ENCODE measurements at places on chromosomes 6 and 20.

DNA sequence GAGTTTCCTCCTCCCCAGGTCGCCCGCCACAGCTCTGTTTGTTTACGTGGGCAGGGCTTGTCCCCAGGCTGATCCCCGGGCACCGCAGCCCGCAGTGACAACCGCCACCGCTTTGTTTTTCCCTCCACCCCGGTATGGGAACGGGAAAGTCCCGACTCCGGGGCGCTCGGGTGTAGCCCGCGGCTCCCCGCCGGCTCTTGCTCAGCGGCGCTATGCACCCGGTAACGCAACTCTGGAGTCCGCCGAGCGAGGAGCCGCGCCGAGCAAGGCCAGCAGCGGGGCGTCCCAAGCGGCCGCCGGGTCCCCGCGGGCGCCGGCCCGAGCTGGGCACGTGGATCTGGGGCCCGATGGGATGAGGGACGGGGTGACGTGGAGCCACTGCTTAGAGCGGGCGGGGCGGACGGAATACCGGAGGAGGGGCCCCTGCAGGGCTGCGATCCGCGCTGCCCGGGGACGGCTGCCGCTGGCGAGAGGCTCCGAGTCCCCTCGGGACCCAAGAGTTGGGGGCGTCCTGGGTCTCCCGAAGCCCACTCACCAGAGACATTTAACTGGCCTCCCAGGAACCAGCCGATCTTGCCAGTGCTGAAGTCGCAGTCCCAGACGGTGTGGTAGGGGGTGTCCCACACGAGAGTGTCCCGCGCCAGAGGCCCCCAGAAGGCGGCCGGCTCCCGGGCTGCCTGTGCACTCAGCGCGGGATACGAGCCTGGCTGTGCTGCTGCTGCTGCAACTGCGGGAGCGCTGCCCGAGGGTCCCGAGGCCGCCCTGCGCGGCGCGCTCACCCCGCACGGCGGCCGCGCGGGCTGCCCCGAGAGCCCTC lies 497 bp downstream of the ACSS1 start:
- no peak for DNase-seq

- no peak for DNase-seq
Observed at GRCh38 chr6:76509397-76509796, 436.9 kb upstream of the IMPG1 start.

- DNase-seq, result no peak
Observed at GRCh38 chr20:54914995-54915394, 439.6 kb downstream of the DOK5 start.

DNA sequence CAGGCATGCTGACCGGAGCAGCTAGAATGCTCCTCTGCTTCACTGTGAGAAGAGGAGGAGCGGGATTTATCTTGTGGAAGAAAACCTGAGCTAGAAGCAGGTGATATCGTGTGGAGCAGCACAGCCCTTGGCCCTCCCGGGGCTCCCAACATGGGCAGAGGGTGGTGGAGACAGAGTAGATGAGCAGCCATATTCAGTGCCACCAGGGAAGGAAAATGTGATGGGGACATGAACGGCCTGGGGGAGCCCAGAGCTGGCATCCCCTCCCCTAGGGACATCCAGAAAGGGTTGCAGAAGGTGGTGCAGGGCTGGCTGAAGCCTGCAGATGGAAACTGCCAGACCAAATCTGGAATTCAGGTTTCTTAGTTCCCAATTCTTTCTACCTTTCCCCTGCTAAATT lies 24.9 kb upstream of the TBXT start:
- no peak for DNase-seq

DNA sequence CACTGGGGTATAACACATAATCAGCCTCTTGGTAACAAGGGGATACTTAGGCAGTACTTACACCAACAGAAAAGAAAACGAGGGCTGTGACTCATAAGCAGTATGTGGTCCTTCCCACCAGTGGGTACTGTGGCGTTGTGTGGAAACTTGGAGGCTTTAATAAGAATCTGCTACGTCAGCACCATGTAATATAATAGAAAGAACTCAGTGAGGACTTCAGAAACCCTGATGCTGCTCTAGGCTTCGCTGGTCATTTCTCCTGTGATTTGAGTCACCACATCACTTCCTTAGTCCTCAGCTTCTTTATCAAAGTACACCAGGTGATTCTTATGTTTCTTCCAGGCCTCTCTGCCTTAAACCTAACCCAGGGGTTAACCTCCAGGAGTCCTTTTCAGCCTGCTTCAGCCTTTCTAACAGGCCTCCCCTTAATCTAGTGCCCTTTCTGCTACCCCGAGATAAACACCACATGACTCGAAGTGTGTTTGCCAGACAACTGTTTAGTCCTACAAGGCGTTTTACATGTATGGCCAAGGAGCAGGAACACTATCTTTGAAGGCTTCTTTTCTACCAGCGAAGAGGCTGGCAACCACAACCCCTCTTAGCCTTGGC lies 68.5 kb downstream of the FYN start:
- no peak for DNase-seq

DNA sequence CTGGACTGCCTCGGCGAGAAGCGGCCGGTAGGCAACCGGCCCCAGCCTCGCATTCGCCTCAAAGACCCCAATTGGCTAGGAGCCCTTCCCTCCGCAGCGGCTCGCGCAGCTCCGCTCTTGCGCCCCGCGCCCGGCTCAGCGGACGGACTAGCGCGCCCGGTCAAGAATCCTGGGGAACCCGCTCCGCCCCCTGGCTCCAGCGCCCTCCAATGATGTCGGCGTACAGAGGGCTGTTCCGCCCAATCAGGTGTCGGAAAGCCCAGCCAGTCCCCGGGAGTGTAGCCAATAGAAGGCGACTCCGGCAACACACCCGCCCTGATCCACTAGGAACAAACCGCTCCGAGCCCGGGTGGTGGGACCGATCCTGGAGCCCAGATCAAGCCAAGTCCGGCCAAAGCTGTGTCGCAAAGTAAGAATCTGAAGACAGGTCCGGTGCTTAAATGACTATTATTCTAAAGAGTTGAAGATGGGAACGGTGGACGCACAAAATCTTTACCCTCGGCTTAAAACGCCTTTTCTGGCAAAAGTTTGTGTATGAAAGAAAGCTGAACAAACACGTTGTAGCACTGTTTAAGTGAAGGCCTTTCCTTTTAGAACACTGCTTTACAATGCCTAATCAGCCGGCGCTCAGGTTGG lies 132.2 kb downstream of the OGFRL1 start:
- no peak for DNase-seq

- DNase-seq, result no peak
Observed at GRCh38 chr20:44849703-44850102, 35.8 kb upstream of the YWHAB start.

- no peak for DNase-seq
Observed at GRCh38 chr6:141521440-141521839, 611.3 kb upstream of the GJE1 start.

GRCh38 chr20:53576586-53577318 lies 16.9 kb downstream of the ZNF217 start:
- DNase-seq, result no peak

- DNase-seq, result no peak
Observed at GRCh38 chr6:156865019-156865629, 87.9 kb downstream of the ARID1B start.

DNA sequence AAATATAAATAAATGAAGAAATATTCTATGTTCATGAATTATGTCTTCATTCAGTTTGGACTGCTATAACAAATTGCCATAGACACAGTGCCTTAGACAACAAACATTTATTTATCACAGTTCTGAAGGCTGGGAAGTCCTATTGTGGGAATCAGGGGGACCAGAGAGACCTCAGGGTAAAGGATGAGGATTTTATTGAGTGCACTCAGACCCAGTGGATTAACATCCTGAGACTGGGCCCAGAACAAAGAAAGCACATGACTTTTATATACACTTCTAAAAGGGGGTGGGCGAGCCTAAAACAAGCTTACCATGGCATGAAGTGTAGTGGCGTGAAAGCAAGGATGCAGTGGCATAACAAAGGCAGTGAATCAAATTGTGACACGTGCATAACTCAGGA lies 26.9 kb upstream of the CBLN4 start:
- DNase-seq, result no peak

DNA sequence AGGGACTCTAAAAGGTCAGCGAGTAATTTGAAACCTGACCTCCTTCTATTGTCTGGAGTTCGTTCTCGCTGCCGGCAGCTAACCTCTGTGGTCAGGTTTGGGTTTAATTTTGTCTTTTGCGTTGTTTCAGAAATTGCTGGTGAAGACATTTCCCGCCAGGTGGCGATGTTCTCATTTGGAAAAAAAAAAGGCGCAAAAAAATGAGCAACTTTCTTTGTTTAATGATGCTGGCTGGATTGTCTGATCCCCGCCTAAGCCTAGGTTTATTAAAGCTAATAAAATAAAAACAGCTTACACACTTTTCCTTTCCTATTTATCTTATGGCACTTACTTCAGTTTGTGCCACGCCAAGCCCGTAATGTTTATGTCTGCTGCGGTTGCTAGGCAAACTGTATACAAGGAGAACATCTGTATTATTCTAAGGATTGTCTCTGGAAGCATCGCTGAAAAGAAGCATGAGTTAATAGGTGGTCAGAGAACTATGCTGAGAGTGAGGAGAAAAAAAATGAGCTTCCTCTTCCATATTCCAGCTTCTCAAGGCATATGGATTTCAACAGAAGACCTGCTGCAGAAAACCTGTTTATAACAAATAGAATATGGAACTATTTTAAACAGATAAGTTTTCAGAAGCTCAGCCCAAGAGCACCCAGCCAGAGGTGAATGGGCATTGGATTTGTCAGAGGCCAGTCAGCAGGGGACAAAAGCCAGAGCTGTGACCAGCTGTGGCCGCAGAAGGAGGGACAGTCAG lies 205.7 kb downstream of the DOK5 start:
- DNase-seq, result peak; percentile 4

DNA sequence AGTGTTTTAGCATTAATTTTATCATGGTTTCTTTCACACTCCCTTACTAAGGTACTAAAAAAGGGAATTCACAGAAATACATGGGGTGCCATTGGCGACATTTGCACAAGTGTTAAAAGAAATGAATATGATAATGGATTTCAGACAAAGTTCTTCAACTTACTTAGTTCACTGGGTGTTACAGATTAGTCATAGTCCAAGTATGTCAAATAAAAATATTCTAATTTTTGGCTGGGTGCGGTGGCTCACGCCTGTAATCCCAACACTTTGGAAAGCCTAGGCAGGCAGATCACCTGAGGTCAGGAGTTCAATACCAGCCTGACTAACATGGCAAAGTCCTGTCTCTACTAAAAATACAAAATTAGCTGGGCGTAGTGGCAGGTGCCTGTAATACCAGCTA lies 286.1 kb upstream of the TFAP2D start:
- DNase-seq, result no peak

DNA sequence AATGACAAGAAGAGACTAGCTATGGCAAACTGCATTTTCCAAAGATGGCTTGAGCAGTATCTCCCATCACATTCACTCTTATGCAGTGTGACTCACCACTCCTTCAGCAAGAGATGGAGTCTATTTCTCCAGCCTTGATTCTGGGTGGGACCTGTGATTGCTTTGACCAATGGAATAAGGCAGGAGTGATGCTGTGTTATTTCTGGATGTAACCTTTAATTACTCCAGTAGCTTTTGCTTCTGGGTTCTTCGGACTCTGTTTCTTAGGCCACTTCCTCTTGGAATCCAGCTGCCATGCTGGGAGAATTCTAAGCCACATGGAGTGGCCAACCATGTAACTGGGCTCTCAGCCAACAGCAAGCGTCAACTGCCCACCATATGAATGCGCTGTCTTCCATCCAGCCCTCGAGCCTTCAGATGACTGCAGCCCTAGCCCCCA lies 50.7 kb downstream of the TGM2 start:
- DNase-seq, result no peak

DNA sequence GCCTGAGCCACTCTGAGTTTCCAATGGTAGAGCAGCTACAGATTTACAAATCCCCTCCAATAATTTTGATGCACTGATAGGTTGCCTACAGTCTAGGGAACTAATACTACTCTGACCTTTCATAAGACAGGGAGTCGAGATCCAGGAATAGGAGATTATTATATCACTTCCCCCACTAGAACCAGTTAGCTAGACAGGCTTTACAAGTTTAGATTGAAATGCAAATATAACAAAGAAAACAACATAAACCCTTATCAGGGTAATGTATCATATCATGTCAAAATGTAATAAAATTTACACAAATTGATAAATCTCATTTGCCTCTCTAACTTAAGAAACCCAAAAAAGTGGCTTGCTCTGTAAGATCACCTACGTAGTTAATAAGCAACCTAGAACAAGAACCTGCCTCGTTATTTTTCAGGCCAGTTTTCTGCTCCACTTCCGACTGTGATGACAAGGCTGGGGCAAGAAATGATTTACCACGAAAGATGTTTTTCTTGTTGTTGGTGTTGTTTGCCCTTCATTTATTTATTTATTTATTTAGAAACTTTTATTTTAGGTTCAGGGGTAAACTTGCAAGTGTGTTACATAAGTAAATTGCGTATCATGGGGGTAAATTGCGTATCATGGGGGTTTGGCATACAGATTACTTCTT lies 504.2 kb upstream of the ID4 start:
- no peak for DNase-seq

GRCh38 chr6:161168281-161168891 lies 105.5 kb downstream of the AGPAT4 start:
- DNase-seq, result no peak

DNA sequence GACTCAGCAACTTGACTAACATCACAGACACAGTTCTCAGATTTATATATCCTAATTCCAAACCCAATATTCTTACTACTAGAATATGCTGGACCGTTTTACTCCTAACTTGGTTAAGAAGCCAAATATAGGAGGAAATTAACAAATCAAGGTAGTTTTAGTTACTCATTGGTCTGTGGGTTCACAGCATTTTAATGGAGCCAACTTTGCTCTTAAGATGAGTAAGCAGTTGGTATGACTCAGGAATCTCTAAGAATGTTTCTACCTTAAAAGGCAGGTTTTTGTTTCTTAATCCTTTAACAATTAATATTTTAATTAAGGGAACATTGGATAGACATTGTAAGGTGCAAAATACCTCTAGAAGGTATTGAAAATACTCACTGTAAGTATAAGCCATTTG lies 31.6 kb downstream of the OPRM1 start:
- no peak for DNase-seq

DNA sequence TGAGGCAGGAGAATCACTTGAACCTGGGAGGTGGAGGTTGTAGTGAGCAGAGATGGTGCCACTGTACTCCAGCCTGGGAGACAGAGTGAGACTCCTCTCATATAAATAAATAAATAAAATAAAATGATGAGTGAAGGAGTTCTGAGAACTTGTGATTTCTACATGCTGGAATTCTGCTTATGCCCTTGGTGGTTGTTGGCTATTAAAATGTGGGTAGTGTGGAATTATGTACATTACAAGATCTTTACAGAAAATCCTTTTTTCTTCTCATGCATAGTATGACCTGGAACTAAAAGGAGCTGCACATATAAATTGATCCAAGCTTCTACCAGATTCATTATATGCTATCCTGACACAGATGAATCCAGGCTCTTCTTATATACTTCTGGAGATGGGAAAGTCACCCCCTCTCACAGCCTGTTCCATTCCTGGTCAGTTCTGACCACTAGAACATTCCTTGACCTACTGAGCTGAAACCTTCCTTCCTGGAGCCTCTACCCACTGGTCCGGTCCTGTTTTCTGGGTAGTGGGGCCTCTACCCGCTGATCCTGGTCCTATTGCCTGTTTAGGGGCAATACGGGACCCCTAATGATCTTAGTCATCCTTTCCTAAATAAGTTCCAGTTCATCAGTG lies 37.7 kb upstream of the TAF8 start:
- no peak for DNase-seq

GRCh38 chr6:139311831-139312230 lies 20.0 kb upstream of the TXLNB start:
- no peak for DNase-seq

GRCh38 chr6:56862415-56863175 lies 92.3 kb upstream of the BEND6 start:
- DNase-seq, result no peak

- no peak for DNase-seq
Observed at GRCh38 chr6:137240168-137240567, 21.0 kb upstream of the IFNGR1 start.

- DNase-seq, result no peak
Observed at GRCh38 chr20:10605547-10606195, 68.1 kb downstream of the JAG1 start.

Measured in GM19239 (cell line).